CD8-positive, alpha-beta memory T cell (primary cell): ENCODE measurements at places on chromosomes 2 and 18. TPM values are rescaled to one million over a fixed set of nuclear protein-coding genes. Genes with fewer than 3 reads are reported as not detected.

The PROM2 gene
- not detected for polyA plus RNA-seq

DNA sequence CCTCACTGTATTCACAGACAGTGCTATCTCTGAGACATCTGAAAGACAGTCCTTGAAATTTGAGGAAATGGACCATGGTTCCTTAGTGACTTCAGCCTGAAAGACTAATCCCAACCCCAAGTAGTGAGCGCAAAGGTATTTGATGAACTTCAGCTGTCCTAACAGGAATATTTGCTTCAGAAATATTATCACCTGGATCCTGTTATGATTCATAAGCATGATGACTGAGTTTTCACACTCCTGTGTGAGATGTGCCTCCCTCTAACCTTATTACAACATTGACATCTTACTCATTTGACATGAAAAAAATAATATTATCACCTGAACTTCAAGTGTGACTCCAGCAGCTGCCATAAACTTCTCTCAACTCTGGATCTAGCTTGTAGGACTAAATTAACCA is 11.6 kb upstream of the MRPL19 start:
- no peak for DNase-seq

DNA sequence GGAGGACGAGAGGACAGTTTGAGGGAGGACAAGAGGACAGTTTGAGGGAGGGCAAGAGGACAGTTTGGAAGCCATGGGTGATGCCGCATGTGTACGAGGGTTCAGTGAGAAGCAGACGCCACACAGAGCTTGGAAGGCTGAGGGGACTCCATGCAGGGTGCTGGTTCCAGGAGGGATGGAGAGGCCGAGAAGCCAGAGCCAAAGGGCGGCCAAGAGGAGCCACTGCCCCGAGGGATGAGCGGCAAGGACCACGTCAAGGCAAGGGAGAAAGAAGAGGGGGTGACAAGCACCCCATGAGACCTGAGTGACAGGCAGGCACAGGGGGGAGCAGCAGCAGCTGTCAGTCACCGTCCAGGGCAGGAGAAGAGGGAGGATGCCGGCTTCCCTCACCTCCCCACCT is 385.7 kb upstream of the MYT1L start:
- no peak for DNase-seq

- no peak for DNase-seq
Measured at GRCh38 chr2:46832543-46832942, 83.1 kb downstream of the MCFD2 start.

The FOSL2 gene
- polyA plus RNA-seq = 14.1 TPM

The TUBA4B gene
- not detected for polyA plus RNA-seq

DNA sequence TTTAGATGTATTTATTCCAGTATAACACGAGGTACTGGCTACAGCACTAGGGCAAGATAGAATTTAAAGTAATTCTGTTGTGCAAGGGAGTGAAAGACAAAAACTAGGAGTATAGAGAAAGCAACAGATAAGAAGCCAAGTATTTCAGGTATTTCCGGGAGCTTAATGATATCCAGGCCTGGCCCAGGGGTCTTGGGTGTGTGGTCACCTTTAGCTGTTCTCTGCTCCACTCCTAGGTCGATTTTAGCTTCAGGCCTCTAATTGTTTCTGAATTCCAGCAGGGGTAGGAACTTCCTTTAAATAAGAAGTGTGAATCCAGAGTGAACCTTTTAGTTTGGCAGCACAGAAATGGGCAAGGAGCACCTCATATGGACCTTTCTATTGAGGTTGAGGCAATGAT is 342.3 kb upstream of the MYT1L start:
- no peak for DNase-seq

DNA sequence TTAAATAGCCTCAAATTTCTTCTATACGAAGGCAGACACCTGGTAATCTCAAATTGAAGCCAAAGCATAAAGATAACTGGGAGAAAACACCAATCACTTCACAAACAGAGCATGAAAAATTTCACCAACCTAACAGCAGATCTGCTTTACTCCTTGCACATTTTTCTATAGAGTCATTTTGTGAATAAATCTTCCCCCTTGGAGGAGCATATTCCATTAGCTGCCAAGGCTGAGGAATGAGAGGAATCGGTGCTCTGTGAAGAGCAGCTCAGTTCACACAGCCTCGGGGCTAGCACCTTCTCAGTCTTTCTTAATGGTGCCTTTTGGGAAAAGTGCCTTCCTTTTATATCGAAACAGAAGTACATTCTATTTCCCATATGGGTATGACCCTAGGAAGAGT is 1313.7 kb upstream of the NRXN1 start:
- no peak for DNase-seq

The ERLEC1 gene
- polyA plus RNA-seq = 43.9 TPM

The CD207 gene
- polyA plus RNA-seq = not detected

The TSPYL6 gene
- not detected for polyA plus RNA-seq

DNA sequence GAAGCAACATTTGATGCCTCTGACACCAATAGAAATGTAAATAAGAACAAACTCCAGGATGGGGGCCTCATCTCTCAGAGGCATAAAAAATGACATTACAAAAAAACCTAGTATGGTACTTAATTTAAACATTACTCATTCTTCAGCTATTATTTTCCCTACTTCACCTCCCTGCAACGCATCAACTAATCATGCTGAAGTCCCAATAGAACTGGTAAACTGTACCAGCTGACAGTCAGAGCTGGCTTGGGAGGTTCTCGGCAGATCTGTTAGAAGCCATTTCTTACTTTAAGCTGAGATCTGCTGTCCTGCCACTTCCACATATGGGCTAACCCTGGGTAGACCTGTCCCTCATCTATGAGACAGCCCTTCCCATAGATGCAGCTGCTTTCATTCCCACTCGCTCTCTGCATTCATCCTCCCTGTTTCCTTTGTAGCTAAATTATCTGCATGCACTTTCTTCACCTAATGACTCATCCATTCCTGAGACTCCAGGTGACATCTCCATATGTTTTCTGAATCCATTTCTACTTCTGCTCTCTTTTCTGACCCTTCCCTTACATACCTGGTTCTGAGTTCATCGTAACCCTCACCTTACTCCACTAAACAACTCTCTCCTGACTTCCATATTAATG is 108.1 kb downstream of the AOX1 start:
- DNase-seq = no peak

The GREB1 gene
- polyA plus RNA-seq = 0.16 TPM

- DNase-seq = no peak
Measured at GRCh38 chr2:11616851-11617415, 53.1 kb downstream of the NTSR2 start.

DNA sequence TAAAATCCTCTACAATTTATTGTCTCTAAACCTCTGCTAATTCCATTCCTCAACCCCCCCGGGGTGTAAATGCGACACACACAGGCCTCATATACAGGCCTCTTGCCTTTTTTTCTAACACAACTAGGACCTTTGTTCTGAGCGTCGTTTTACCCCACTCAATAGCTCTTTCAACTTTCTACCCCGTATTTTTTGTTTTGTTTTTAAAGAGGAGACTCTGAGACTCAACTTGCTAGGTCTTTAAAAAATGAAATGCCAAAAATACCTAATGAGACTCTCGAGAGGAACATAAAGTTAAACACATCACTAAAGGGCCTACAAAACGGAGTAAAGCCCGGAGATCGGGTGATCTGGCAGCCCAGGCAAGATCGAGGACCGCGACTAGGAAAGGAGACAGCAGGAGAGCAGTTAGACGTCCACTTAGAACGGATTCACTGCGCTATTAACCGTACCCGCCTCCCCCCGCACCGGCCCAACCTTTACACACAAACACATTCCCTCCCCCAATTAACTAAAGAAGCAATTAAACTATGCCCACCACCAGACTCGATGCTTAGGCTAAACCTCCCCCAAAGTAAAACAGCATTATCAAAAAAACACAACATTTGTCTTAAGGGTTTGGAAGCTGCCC is 1.7 kb downstream of the TRIP12 start:
- peak; percentile 60 for DNase-seq

DNA sequence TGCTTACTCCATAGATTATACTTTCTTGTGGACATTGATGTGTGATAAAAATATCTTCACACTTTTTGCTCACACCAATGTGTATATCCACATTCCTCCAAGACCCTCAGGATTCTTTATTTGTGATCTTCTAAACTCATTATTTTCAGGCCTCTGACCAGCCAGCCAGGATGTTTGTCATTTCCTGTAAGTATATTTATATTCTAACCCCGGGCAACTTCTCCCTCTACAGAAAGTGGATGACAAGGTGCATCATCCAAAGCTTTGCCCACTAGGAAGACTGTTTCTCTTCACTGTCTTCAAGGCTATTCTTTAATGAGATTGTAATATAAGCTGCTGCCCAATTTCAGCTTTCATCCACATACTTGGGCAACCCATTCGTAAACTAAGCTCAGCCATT is 3.6 kb upstream of the CWC22 start:
- DNase-seq = no peak

The KLHL29 gene
- polyA plus RNA-seq = 0.21 TPM

The CTLA4 gene
- polyA plus RNA-seq = 3.5 TPM

The HOXD3 gene
- not detected for polyA plus RNA-seq

DNA sequence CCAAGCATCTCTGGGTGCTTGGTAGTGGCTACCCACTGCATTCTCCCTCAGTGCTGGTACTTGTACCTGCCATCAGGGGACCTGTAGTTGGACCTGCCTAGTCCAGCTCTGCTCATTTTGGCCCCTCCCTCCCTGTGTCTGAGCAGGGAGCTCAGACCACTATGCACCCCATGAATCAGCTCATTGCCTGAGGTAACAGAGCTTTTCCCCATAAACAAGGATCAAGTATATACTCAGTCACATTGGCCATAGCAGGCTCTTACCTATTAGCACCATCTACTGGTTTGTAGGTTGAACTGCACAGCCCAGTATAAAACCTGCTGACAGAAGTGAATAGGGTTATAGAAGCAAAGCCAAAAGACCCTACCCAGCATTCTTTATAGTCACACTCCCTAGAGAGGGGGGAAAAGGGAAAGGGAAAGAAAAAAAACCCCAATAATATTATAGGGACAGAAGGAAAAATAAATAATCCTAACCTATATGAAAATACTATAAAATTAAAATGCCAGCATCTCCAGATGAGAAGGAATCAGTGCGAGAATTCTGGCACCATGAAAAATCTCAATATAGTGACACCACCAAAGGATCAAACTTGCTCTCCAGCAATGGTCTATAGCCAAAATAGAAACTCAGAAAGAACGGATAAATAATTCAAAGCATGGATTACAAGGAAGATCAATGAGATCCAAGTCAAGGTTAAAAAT is 6.9 kb upstream of the FLACC1 start:
- DNase-seq = peak; percentile 8

The MC5R gene
- polyA plus RNA-seq = not detected

DNA sequence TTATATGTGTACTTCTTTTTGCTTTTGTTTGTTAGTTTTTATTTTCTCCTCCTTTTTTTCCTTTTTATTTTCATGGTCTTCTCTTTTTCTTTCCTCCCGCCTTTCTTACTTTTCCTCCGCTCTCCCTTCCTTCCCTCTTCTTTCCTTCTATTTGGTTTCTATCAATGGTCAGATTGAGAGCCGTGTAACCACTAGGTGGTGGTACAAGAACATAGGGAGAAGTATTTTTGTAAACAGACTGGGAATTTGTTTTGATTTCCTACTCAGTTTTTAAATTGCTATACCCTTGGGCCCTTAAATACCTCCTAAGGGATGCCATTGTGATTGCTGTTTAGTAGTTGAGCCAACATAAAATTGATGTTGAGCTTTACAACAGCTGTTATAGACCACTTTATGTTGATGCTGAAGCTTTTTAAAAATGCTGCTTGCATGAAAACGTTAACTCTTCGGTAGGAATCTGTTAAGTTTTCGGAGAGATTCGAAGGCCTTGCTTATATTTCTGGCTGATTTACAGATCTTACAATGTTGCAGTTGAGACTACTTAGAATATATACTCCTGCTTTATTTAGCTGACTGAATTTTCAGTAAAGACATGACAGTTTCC is 124.2 kb downstream of the UBE2E3 start:
- DNase-seq = peak; percentile 49

DNA sequence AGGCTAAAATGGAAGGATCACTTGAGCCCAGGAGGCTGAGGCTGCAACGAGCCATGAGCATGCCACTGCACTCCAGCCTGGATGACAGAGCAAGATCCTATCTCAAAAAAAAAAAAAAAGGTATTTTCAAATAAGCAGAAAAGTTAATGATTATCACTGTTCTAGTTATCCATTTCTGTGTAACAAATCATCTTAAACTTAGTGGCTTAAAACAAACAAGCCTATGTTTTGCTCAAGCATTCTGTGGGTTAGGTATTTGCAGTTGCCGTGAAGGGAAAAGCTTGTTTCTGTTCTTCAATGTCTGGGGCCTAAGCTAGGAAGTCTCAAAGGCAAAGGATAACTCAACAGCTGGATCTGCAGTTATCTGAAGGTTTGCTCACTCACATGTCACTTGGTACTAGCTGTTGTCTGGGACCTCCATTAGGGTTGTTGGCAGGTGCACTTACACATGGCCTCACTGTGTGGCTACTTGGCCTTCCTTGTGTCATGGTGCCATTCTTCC is 14.1 kb downstream of the MFF start:
- DNase-seq = no peak

GRCh38 chr2:237980087-237980486 is 13.3 kb downstream of the UBE2F start:
- no peak for DNase-seq

DNA sequence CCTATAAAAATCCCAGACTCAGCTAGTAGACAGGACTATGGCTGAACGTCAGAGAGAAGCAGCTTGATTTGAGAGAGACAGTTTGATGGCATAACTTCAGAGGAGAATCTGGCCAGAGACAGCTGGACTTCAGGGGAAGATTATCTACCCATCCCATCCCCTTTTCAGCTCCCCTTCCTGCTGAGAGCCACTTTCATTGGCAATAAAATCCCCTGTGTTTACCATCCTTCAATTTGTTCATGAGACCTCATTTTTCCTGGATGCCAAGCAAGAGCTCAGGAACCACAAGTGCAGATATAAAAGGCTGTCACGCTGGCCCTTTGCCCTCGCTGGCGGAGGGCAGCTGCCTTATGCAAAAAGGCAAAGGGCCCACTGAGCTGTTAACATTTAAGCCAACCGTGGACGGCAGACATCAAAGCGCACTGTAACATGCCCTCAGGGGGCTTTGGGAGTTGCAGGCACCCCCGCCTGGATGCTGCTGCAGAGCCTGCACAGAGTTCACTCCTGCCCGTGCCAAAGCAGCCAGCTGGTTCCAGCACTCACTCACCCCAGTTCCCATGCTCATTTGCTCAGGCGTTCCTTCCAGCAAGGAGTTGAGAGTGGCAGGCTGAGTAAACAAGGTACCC is 164.3 kb upstream of the PGAP1 start:
- no peak for DNase-seq

- no peak for DNase-seq
Measured at GRCh38 chr2:116988303-116988702, 826.2 kb upstream of the DDX18 start.

The HNRNPA3 gene
- polyA plus RNA-seq = 58.3 TPM
